HT1080 (cell line): ENCODE measurements at places on chromosomes 11 and 22.

GRCh38 chr11:59028105-59028504, 58.0 kb upstream of the GLYATL1B start:
- DNase-seq: no peak

DNA sequence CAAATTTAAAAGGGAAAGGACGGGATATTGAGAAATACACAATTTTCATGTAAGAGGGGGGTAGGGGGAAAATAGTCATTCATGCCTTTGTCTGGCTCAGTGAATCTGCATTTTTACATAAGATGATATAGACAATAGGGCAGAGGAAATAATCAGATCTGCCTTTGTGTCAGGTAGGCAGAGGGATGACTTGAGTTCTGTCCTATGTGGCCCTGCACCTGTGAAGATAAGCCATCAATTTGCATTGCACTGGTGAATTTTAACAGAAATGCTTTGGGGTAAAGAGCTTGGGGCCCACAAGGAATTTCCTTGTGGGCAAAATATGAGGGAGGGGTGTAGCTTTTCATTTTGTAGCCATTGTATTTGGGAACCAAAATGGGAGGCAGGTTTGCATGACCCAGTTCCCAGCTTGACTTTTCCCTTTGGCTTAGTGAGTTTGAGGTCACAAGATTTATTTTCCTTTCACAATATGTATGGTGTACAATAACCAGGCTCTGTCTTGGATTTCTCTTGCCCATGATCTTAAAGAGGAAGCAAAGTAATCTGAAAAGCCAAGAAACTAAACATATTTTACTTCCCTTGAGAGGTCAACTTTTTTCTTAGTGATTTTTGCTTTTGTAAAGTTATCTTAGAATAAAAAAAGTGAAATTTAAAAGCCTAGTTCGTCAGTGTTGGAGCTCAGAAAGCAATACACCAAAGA, 77.7 kb upstream of the SORL1 start:
- DNase-seq: no peak

DNA sequence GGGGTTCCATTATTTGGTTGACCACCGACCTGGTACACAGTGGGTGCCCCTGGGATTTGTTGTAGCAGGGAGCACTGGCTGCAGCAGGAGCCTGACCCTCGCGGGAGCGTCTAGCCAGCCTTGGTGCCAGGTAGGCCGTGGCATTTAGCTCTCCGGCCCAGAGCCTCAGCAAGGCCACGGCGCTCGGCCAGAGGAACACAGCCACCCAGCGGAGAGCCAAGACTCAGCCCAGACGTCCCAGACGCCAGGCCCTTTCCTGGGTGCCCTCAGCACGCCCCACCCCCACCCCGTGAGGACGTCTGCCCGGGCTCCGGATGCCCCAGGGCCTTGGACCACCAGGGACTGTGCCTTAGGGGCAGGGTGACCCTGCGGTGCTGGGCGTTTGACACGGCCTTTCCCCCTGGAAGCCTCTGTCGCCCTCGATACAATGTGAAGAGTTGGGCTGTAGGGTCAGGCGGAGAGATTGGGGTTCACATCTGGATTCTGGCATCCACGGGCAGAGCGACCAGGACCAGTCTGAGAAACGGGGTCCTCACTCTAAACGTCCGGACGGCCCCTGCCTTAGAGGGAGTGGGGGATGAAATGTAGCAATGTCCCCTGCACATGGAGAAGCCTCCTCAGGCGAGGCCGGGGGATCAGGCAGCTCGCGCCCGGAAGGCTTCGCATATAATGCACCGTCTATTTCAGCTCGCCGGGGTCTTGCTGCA, 99.2 kb upstream of the FGF3 start:
- DNase-seq: no peak

DNA sequence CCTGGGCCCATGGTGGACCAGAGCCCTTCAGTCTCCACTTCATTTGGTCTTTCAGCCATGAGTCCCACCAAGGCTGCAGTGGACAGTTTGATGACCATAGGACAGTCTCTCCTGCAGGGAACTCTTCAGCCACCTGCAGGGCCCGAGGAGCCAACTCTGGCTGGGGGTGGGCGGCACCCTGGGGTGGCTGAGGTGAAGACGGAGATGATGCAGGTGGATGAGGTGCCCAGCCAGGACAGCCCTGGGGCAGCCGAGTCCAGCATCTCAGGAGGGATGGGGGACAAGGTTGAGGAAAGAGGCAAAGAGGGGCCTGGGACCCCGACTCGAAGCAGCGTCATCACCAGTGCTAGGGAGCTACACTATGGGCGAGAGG, 4.3 kb downstream of the ZBTB16 start:
- DNase-seq: no peak

DNA sequence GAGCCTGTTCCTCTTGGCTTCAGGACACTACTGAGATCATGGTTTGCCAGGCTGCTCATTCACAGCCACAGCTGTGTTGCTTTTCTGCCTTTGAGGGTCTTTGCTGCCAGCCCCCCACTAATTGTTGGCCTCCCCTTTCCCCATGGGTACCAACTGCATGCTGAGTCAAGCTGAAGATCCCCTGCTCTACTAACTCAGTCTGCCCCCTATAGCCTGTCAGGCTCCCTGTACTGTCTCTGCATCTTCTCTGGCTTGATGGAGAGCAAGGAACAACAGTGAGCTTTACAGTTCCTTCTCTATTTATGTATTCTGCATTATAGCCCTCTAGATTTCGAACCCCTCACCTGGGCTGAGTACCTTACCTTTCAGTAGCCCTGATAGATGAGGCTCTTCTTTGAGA, 257.6 kb upstream of the CADM1 start:
- DNase-seq: no peak

DNA sequence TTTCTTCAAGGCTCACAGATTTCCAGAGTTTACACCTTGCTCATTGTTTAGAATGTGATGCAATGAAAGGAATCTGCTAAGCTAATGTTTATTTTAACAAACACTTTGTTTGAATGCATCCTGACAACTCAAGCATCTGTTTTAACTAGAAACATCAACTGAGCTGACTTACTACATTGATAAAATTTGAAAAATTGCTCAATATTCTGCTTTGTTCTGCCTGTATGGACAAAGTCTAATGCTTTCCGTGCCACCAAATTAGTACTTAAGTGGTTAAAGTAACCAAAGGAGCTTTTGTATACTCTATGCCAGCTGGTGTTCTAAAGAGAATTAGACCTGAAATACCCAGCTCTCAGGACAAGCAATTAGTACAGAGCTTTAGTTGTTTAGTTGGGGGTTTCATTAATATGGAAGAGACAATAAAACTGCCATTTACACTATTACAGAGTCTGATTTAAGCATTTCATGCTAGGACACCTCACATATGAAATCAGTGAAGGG, 105.2 kb downstream of the MAML2 start:
- no peak for DNase-seq
